GM23338 (cell line): ENCODE measurements at places on chromosomes 7 and 10. TPM values are rescaled to one million over a fixed set of nuclear protein-coding genes. Genes with fewer than 3 reads are reported as not detected.

- DNase-seq = no peak
Observed at GRCh38 chr7:106766551-106766950, 98.5 kb upstream of the PIK3CG start.

- DNase-seq = no peak
Observed at GRCh38 chr10:37125191-37125732, at the start of gene ANKRD30A. ANKRD30A (plus strand) TSS chr10:37125598; CDS start chr10:37125788, 190 bp downstream.

DNA sequence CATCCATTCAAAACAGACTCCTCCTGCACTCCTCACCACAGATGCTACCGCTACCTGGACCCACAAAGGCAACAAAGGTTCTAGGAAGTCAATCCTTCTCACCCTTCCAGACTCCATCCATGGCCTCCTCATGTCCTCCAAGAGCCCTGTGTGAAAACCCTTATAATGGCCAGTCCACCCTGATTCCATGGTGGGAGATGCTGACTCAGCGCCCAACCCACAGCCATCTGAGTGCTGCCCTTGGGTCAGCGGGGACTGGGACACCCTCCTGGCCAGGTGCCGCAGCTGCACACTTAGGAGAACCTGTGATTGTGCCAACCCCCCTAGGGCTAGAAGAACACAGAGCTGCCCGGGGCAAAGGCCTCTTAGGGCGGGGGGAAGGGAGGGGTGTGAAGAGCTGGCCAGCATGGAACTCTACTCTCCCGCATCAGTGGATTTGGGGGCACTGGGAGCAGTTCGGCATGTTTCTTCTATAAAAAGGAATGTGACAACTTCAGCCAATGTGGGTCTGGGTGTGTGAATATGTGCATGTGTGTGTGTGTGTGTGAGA lies 25.4 kb downstream of the TMEM273 start:
- no peak for DNase-seq

DNA sequence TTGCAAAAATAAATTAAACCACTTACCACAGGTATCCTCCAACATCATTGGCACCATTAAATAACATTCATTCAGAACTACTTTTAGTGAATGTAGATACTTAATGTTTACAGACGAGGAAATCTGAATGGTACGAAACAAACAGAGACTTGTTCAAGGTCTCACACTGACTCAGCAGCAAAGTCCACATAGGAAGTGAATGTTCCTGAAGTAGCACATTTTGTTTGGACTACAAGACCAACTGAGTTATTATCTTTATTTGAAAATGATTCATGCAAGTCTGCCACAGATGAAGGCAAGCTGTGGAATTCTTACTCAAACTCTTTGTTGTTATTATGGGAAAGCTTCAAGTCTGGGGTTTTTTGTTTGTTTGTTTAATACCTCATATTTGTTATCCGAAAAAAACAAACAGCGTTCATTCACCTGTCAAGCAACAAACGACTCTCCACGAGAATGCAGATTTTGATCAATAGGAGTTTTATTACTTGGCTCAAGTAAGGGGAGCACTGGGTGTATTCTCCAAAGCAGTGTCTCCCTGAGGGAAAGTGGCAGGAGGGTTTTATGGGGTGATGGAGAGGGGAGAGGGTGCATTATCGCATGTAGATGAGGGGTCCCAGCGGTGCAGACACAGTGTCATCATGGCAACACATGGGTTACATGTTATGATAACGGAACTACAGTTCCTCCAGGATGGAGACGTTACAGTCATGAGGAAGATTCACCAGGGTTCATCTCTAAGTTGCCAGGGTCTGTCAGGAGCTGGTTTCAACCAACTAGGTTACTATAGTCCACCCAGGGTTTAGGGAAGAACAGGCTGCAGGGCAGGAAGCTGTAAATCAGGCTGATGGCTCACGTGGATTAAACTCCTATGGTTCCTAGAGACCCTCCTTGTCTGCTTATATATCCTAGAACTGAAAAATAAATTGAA lies 147.7 kb upstream of the AKR1E2 start:
- no peak for DNase-seq

- DNase-seq = peak; percentile 88
Observed at GRCh38 chr7:135801045-135801693, 52.6 kb upstream of the FAM180A start.

- no peak for DNase-seq
Observed at GRCh38 chr10:104440221-104440620, 86.6 kb downstream of the CFAP58 start.

- DNase-seq = no peak
Observed at GRCh38 chr7:142876991-142877910, 8.3 kb downstream of the TRPV6 start.

GRCh38 chr7:137258552-137258951 lies 85.0 kb downstream of the PTN start:
- no peak for DNase-seq

DNA sequence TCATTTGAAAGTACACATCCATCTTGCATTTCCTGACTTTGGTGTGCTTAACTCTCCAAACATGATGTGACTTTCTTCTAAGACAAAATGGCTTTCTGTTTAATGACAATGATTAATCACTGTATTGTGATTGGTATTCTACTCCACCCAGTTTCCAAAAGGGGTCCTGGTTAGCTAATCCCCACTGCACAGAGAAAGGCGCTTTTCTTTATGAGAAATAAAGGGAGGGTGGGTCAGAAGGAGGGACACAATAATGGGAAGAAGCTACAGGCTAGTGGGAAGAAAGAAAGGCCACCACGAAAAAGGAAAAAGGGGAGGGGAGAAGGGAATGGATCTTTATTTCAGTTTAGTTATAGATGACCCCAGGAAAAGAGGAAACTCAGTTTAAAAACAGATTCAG lies 69.2 kb downstream of the PRTFDC1 start:
- no peak for DNase-seq

DNA sequence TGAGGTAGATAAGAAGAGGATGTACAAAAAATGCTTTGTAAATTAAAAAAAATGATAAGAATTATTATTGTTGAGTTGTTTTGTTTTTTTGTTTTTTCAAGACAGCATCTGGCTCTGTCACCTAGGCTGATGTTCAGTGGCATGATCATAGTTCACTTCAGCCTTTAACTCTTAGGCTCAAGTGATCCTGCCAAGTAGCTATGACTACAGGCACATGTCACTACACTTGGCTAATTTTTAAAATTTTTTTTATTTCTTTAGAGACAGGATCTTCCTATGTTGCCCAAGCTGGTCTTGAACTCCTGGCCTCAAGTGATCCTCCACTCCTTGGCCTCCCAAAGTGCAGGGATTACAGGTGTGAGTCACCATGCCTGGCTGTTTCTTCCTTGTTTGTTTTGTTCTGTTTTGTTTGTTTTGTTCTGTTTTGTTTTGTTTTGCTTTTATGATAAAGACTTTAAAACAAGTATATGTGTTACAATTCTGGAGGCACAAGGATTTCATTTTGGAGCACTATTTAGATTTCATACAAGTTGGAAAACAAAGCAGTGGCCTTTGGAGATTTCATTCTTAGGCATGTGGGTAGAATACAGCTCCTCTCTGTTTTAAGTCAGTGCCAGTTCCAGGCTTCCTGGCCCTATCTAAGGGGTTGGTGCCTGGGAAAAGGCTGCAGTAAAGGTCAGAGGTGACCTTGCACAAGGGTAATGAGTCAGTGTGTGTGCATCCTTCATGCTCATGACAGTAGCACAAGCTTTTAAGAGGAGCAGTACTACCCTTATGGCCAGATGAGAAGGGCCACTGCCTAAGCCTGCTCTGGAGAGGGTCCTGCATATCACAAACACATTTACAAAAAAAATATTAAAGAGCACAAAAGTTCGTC lies 17.9 kb downstream of the FGFBP3 start:
- no peak for DNase-seq

GRCh38 chr10:5943536-5943935 lies 33.8 kb downstream of the IL15RA start:
- DNase-seq = peak; percentile 45

DNA sequence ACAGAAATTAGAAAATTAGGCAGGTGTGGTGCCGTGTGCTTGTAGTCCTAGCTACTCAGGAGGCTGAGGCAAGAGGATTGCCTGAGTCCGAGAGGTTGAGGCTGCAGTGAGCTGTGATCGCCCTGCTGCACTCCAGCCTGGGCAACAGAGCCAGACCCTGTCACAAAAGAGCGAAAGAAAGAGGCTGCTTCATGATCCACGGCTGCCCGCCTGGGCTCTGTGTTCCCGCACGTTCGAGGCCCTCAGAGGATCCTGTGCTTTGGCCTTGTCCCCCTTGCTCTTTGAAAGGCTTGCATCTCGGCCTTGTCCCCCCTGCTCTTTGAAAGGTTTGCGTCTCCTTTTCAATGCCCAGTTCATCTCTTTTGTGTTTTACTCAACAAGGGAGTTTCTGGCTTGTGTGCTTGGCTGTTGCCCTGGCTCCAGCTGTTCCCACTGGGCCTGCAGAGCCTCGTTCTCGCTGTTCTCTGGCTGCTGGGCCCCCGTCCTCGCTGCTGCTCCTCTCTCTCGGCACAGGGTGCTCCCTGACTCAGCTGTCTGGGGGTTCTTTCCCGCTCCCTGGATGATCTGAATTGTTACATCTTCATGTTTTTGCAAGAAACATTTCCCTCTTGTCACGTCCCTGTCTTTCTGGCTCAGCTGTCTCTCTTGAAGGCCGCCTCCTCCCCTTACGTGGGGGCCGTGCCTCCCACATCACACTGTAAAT lies 45.1 kb upstream of the INPP5A start:
- DNase-seq = no peak

GRCh38 chr10:595473-595872 lies 94.0 kb downstream of the DIP2C start:
- DNase-seq = no peak

GRCh38 chr7:114787556-114787955 lies 134.3 kb upstream of the MDFIC start:
- no peak for DNase-seq

- DNase-seq = no peak
Observed at GRCh38 chr10:129900825-129901224, 63.2 kb downstream of the EBF3 start.

DNA sequence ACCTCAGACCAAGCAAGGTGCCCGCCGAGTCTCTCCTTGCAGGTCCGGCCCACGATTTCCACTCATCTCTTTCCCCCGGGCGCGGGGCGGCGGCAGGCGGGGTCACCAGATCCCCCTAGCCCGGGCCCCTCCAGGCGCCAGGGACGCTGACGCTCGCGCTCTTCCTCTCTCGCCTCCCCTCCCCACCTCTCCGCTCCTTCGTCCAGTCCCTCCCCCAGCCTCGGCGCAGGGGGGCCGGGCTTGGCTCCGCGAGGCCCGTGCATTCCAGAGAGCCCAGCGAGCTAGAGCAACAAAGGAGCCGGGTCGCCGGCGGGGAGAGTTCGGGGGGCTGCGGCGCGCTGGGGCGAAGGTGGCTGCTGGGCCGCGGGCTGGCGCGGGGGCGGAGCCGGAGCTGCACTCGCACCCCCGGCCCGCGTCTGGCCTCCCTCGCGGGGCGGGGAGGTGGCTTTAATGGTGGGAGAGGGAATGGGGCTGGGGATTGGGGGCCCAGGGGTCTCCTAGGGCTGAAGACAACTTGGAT lies at the start of gene SMO:
Gene SMO, plus strand, starts transcription at position 262 of the 520 bp plus-strand sequence. CDS start 519 bp downstream, outside the sequence.
- peak; percentile 96 for DNase-seq

DNA sequence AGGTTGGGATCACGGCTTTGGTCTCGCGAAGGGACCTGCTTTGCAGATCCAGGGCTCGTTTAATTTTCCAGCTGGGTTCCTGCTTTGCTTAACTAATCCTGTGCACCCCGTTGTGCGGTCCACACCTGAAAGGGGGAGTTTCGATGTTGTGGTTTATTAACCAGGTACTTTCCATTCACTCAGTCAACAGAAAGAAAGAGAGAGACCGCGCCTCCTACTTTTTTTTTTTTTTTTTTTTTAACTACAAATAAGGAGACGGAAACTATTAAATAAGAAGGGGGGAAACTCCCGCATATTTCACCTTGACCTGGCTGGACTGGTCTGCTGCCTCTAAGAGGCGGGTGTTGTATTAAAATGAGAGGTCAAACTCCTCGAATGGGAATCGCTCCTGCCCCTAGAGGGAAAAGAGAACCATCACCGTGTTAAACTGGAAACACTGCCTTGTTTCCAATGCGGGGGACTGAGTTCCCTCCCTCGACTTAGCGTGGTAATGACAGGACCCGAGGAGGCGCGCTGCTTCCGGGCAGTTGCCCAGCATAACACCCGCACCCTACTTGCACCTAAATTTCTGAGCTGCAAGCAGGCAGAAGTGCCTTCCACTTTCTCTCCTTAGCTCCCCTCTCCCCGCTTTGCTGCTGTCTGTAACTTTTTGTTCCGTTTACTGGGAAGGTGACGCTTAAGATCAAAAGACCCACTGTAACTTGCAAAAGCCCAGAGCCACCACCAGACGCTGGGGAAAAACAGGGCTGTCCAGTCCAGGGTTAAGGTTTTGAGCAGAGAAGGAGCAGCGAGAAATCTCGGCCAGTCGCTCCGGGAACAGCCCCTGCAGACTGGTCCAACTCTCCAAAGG lies 1.1 kb upstream of the ITGB8 start:
- DNase-seq = peak; percentile 90

- no peak for DNase-seq
Observed at GRCh38 chr7:17620566-17620965, 319.7 kb downstream of the SNX13 start.

GRCh38 chr10:70615784-70616522 lies 13.4 kb upstream of the PRF1 start:
- DNase-seq = no peak

DNA sequence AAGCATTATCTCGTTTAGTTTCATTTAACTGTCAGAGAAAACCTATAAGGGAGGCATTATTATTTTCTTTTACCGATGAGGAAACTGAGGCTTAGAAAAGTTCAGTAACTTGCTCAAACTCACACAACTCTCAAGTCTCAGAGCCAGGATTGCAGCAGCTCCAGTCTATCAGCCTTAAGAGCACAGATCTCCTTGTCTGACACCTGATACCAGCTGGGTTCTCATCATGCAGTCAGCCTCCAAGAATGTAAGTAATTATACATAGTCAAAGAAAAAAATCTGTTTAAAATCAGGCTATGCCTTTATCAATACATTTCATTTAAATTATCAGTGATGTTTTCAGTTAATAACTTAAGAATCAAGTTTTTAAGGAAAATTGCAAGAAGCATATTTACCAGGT lies 236.6 kb upstream of the TCF7L2 start:
- no peak for DNase-seq

GRCh38 chr7:130875265-130875741 lies 141.3 kb upstream of the KLF14 start:
- peak; percentile 87 for DNase-seq

GRCh38 chr7:122803323-122803722 lies 82.9 kb downstream of the CADPS2 start:
- DNase-seq = peak; percentile 65

GRCh38 chr10:14382022-14382421 lies 51.3 kb upstream of the FRMD4A start:
- DNase-seq = no peak

The CHAT gene
- not detected in 2 replicates for total RNA-seq

The TMEM196 gene
- not detected in 2 replicates for total RNA-seq

The GPR85 gene
- 0.35 and 0.47 TPM in 2 replicates for total RNA-seq

The CYP2C19 gene
- total RNA-seq = 0.21 and 0.35 TPM in 2 replicates

The CCL24 gene
- total RNA-seq = not detected in 2 replicates

The SPDYE5 gene
- total RNA-seq = not detected in 2 replicates

The STRIP2 gene
- 7.4 and 10.6 TPM in 2 replicates for total RNA-seq

The SCIN gene
- 0.80 and 5.8 TPM in 2 replicates for total RNA-seq

The ATG9B gene
- 1.2 and 2.2 TPM in 2 replicates for total RNA-seq
